ENCODE measurements at places on chromosomes 16 and 17.

GRCh38 chr17:9784544-9784943 is 6.8 kb downstream of the DHRS7C start:
- no peak for DNase-seq

DNA sequence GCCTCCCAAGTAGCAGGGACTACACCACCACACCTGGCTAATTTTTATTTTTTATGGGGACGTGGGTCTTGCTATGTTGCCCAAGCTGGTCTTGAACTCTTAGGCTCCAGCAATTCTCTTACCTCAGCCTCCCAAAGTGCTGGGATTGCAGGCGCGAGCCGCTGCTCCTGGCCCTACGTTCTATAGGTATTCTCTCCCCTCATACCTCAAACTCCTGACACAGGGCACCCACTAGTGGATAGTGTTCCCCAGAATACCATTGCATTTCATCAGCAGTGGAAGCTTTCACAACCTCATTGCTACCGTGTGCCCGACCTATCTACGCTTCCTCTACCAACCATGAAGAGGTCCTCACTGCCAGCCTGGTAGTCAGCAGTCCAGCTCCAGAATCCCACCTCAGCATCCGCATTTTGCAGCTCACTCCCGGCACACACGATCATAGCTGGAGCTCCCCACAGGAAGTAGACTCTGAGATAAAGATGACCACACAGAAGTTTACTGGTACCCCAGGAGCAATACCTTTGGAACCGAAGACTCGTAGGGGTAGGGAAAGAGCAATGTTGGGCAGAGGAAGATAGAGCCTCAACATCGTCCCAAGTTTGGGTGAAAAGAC is 9.3 kb downstream of the CTRB2 start:
- DNase-seq: no peak

- DNase-seq: no peak
These were observed 80.6 kb upstream of the LGALS9 start for GRCh38 chr17:27550291-27550930.

- DNase-seq: no peak
These were observed 249.9 kb downstream of the GSG1L start for GRCh38 chr16:27813591-27813990.

All from cortex of kidney (tissue), 1 donor.